Activated naive CD8-positive, alpha-beta T cell treated with anti-CD3 and anti-CD28 coated beads, Interleukin-2, amount 10 ng/mL, durations not matched to agents 7 days and 5 days (primary cell): ENCODE measurements at places on chromosomes 16 and 17. TPM values are rescaled to one million over a fixed set of nuclear protein-coding genes. Genes with fewer than 3 reads are reported as not detected.

- no peak overlapping the region for H3K4me3 ChIP-seq
- H3K4me1 ChIP-seq = no peaks in the 10 kb centered on the region
- H3K36me3 ChIP-seq = no peaks in the 10 kb centered on the region
- DNase-seq = no peak
- H3K27ac ChIP-seq = no peak overlapping the region
Observed at GRCh38 chr17:69639096-69639495, 224.6 kb downstream of the MAP2K6 start.

DNA sequence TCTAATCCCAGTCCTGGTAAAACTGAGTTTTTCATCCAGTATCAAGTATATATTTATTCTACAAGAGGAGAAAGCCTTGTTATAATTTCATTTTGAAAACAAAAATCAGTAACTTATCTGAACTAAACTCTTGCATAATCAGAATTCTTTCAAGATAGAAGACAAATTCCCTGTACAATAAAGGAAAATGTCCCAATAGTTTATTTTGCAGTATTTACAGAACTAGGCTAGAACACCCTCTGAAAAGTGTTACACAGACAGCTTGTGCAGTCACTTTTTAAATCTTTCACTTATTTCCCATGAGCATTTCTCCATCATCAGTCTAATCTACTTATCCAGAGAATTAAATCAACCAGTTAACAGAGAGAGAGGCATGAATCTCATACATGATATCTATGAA, 48.5 kb downstream of the SPOP start:
- no peaks in the 10 kb centered on the region for H3K27me3 ChIP-seq
- peaks cover 10% of the 10 kb centered on the region for H3K4me1 ChIP-seq
- H3K36me3 ChIP-seq = peaks cover 6% of the 10 kb centered on the region
- no peak for DNase-seq
- H3K27ac ChIP-seq = no peak overlapping the region

DNA sequence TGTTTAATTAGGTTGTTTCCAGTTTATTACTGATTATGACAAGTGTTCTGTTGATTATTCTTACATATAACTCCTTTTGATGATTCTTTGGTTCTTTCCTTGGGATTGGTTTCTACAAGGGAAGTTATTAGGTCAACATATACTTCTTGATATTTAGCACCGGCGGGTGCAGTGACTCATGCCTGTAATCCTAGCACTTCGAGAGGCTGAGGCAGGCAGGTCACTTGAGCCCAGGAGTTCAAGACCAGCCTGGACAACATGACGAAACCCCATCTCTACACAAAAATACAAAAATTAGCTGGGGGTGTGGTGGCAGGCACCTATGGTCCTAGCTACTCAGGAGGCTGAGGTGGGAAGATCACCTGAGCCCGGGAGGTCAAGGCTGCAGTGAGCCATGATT, 120.2 kb upstream of the HAS3 start:
- H3K4me3 ChIP-seq = no peak overlapping the region
- no peak for DNase-seq
- peaks cover 1% of the 10 kb centered on the region for H3K4me1 ChIP-seq
- H3K27me3 ChIP-seq = no peaks in the 10 kb centered on the region
- no peak overlapping the region for H3K27ac ChIP-seq

- no peak overlapping the region for H3K27ac ChIP-seq
- no peak for DNase-seq
- H3K4me3 ChIP-seq = no peak overlapping the region
Observed at GRCh38 chr17:63022567-63022966, 56.5 kb downstream of the TANC2 start.

GRCh38 chr17:5580969-5581368, 3.3 kb downstream of the NLRP1 start:
- no peak overlapping the region for H3K4me3 ChIP-seq
- peaks cover 27% of the 10 kb centered on the region for H3K4me1 ChIP-seq
- no peak for DNase-seq
- H3K36me3 ChIP-seq = peaks cover 58% of the 10 kb centered on the region

DNA sequence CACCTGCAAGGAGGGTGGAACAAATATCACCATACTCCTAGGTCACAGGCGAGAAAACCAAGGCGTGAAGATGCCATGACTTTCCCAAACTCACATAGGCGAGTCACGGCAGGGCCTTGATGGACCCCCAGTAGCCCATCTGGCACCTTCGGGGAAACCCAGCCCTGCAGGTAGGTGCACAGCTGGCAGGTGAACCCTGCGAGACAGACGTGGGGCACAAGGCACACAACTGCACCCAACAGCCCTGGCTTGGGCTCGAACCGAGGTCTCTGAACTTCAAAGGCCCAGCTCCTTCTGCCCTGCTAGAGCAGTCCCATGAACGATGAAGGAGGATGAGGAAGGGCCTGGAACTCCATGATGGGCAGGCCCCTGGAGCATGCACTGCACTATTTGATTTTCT, 77.6 kb upstream of the DNAJA2 start:
- H3K27me3 ChIP-seq = no peaks in the 10 kb centered on the region
- no peak overlapping the region for H3K4me3 ChIP-seq
- DNase-seq = no peak
- H3K36me3 ChIP-seq = no peaks in the 10 kb centered on the region
- peaks cover 4% of the 10 kb centered on the region for H3K4me1 ChIP-seq
- H3K27ac ChIP-seq = no peak overlapping the region

DNA sequence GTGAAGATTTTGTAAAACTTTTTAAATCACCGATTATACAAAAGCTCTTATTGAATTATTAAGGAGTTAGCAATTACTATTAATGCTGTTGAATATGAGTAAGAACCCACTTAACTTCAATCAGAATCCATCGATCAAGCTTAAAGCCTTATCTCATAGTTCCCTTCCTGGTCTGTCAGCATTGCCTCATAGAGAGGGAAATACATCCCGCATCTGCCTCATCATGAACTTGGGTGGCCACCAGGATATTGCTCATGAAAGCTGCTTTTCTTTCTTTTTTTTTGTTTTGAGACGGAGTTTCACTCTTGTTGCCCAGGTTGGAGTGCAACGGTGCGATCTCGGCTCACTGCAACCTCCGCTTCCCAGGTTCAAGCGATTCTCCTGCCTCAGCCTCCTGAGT, 66.7 kb downstream of the PIGL start:
- H3K27ac ChIP-seq = no peak overlapping the region
- H3K36me3 ChIP-seq = peaks cover 23% of the 10 kb centered on the region
- H3K4me1 ChIP-seq = peaks cover 38% of the 10 kb centered on the region
- DNase-seq = no peak
- no peak overlapping the region for H3K4me3 ChIP-seq

- no peak overlapping the region for H3K27ac ChIP-seq
- H3K36me3 ChIP-seq = no peaks in the 10 kb centered on the region
- H3K4me1 ChIP-seq = no peaks in the 10 kb centered on the region
- no peak for DNase-seq
Observed at GRCh38 chr17:44637066-44637465, 19.2 kb upstream of the MEIOC start.

DNA sequence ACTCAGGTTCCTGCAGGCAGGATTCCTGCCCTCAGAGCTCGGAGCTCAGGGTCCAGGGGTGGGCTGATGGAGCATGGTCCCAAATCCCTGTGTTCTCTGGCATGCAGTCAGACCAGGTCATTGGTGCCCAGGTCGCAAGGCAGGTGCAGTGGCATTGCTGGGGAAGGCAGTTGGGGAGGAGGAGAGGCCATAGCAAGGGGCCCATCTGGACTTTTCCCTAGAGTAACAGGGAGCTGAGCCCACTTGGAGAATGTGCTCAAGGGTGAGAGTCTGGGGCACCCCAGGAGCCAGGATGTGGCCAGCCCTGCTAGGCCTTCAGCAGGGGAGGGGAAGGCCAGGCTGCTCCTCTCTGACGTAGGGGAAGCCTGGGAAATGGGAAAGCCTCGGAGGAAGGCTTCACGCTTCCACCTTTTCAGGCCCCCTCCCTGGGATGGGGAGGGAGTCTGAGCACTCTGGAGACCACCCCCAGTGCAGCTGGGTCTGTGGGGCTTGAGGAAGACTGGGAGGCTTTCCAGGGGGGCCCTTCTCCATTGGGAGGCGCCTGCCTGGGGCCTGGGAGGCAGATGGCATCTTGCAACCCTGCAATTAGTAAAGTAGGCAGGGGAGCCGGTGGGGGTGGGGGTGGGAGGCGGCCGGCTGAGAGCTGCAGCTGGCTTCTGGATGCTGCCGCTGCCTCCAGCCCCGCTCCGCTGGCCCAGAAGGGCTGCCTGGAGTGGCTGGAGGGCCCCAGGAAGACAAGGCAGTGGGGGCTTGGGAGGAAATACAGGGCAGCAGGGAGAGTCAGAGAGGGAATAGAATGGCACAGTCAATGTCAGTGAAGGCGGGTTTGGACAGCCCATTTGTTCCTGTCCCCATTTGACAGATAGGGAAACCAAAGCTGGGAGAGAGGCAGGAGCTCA, 21.1 kb upstream of the DOK4 start:
- DNase-seq = no peak
- no peak overlapping the region for H3K27ac ChIP-seq
- peaks cover 2% of the 10 kb centered on the region for H3K4me1 ChIP-seq
- H3K4me3 ChIP-seq = no peak overlapping the region
- no peaks in the 10 kb centered on the region for H3K27me3 ChIP-seq
- no peaks in the 10 kb centered on the region for H3K36me3 ChIP-seq

DNA sequence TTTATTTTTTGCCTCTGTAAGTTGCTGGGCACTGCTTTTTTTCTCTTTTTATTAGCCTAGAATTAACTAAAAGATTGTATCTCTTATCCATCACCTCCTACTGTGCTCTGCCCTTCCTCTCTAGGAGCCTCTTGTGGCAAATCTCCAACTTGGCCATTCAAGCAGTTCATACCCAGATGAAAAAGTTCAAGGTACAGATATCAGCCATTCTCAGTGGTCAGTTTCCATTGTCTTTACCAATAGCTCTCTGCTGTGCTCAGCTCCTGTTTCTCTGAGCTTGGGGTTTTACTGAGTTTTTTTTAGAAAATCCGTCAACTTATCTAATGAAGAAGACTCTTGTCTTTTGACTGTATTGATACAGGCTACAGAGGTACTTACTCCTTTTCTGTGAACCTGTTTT, 15.6 kb downstream of the MOSMO start:
- H3K27ac ChIP-seq = no peak overlapping the region
- peaks cover 8% of the 10 kb centered on the region for H3K4me1 ChIP-seq
- peaks cover 1% of the 10 kb centered on the region for H3K36me3 ChIP-seq
- H3K27me3 ChIP-seq = no peaks in the 10 kb centered on the region

DNA sequence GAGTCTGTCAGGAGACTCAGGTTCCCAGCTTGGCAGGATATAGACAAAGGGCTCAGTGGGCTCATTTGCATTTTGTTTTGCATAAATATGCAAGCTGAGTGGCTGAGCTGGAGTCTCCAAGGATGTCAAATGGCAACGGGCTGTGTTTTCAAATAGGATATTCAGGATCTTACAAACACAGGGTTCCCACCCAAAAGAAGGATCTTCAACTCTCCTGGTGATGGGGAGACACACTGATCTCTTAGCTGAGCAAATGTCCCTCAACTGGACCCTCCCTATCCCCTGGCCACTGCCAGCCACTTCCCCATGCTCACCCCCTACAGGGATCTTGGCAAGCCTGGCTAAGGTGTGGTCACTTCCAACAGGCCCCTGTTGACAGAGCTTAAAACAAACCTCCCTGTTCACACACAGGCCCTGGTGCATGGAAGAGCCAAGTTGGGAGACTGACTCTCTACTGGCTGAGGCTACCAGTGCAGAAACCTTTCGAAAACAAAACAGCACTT, 61.6 kb downstream of the SOX9 start:
- no peak overlapping the region for H3K4me3 ChIP-seq
- H3K36me3 ChIP-seq = no peaks in the 10 kb centered on the region
- H3K4me1 ChIP-seq = no peaks in the 10 kb centered on the region
- no peak overlapping the region for H3K27ac ChIP-seq
- H3K27me3 ChIP-seq = no peaks in the 10 kb centered on the region

GRCh38 chr17:32311028-32311536, 30.9 kb downstream of the C17orf75 start:
- peaks cover 37% of the 10 kb centered on the region for H3K27me3 ChIP-seq
- H3K27ac ChIP-seq = no peak overlapping the region
- H3K4me1 ChIP-seq = peaks cover 2% of the 10 kb centered on the region

GRCh38 chr16:8241408-8241807, 348.9 kb downstream of the TMEM114 start:
- H3K4me3 ChIP-seq = no peak overlapping the region
- H3K27ac ChIP-seq = no peak overlapping the region
- no peaks in the 10 kb centered on the region for H3K4me1 ChIP-seq
- no peaks in the 10 kb centered on the region for H3K27me3 ChIP-seq

DNA sequence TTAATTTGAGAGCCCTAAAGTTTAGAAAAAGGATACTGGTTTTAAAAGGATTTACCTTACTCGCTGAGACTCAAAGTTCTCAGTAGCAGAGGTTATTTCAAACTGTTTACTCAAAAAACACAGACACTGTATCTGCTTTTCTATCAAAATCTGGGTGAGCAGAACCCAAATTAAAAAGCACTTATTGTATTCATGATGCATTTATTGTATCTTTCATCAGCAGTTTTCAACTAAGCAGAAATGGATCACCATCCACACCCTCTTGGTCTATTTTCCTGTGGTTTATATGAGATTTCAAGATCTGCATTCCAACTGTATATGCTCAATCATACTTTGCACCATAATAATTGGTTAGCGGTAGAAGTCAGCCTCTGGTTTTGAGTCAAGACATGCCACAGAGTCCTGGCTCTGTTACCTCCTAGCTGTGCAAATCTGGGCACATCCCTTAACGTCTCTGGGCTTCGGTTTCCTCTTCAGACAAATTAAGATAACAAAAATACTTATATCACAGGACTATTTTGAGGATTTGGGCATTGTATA, 109.5 kb downstream of the ASIC2 start:
- H3K27me3 ChIP-seq = peaks cover 22% of the 10 kb centered on the region
- no peak for DNase-seq
- H3K4me1 ChIP-seq = no peaks in the 10 kb centered on the region
- no peak overlapping the region for H3K27ac ChIP-seq
- H3K36me3 ChIP-seq = no peaks in the 10 kb centered on the region
- no peak overlapping the region for H3K4me3 ChIP-seq

- no peaks in the 10 kb centered on the region for H3K36me3 ChIP-seq
- peaks cover 11% of the 10 kb centered on the region for H3K4me1 ChIP-seq
- no peak overlapping the region for H3K27ac ChIP-seq
- no peaks in the 10 kb centered on the region for H3K27me3 ChIP-seq
- H3K4me3 ChIP-seq = no peak overlapping the region
- DNase-seq = no peak
Observed at GRCh38 chr16:48632137-48632774, 22.3 kb upstream of the N4BP1 start.

- peak overlapping the region; percentile 95 for H3K27ac ChIP-seq
- peaks cover 65% of the 10 kb centered on the region for H3K4me1 ChIP-seq
- DNase-seq = peak; percentile 77
- H3K4me3 ChIP-seq = peak overlapping the region; percentile 45
- peaks cover 29% of the 10 kb centered on the region for H3K36me3 ChIP-seq
Observed at GRCh38 chr16:68064791-68065365, 20.3 kb upstream of the NFATC3 start.

GRCh38 chr16:2702871-2703745, 16.9 kb downstream of the PRSS27 start:
- H3K36me3 ChIP-seq = peaks cover under 1% of the 10 kb centered on the region
- no peak overlapping the region for H3K4me3 ChIP-seq
- no peaks in the 10 kb centered on the region for H3K4me1 ChIP-seq
- no peaks in the 10 kb centered on the region for H3K27me3 ChIP-seq
- no peak for DNase-seq

- no peak for DNase-seq
- H3K4me1 ChIP-seq = peaks cover 52% of the 10 kb centered on the region
- peak overlapping the region; percentile 71 for H3K27ac ChIP-seq
- H3K4me3 ChIP-seq = peak overlapping the region; percentile 37
- H3K27me3 ChIP-seq = no peaks in the 10 kb centered on the region
Observed at GRCh38 chr17:67481808-67482207, 104.7 kb downstream of the PITPNC1 start.

CMTM4 gene
- total RNA-seq = 1.3 TPM

COG1 gene
- 53.7 TPM for total RNA-seq

RAB11FIP4 gene
- 42.0 TPM for total RNA-seq

NPTX1 gene
- total RNA-seq = 2.5 TPM

PHAF1 gene
- 16.6 TPM for total RNA-seq

ATP2C2 gene
- total RNA-seq = not detected

IRX5 gene
- total RNA-seq = not detected

LRRC37A gene
- total RNA-seq = 7.6 TPM

MT3 gene
- total RNA-seq = 15.5 TPM

PLCG2 gene
- total RNA-seq = 13.5 TPM
